ENCODE measurements at places on chromosomes 5 and 9.

DNA sequence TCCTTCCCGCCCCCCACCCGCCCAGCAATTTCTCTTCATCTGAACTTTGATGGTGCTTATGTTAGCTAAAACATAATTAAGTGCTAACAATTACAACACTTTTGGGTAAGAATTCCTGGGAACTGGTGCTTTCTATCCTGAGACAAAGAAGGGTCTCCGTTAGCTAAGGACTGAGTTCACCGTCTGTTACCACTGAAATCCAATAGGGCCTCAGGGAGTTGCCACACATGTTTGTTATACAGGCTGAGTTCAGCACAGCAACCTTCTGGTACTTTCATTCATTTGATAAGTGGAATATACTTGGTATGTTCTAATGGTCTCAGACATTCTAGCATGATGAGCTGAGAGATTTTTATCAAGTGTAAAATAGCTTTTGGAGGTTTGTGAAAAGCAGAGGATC, 437.9 kb downstream of the EFNA5 start:
- no peak for DNase-seq

GRCh38 chr5:71744009-71744790, 25.1 kb downstream of the CARTPT start:
- DNase-seq, result no peak

- DNase-seq, result no peak
These were observed 159.5 kb upstream of the IL12B start for GRCh38 chr5:159489779-159490178.

DNA sequence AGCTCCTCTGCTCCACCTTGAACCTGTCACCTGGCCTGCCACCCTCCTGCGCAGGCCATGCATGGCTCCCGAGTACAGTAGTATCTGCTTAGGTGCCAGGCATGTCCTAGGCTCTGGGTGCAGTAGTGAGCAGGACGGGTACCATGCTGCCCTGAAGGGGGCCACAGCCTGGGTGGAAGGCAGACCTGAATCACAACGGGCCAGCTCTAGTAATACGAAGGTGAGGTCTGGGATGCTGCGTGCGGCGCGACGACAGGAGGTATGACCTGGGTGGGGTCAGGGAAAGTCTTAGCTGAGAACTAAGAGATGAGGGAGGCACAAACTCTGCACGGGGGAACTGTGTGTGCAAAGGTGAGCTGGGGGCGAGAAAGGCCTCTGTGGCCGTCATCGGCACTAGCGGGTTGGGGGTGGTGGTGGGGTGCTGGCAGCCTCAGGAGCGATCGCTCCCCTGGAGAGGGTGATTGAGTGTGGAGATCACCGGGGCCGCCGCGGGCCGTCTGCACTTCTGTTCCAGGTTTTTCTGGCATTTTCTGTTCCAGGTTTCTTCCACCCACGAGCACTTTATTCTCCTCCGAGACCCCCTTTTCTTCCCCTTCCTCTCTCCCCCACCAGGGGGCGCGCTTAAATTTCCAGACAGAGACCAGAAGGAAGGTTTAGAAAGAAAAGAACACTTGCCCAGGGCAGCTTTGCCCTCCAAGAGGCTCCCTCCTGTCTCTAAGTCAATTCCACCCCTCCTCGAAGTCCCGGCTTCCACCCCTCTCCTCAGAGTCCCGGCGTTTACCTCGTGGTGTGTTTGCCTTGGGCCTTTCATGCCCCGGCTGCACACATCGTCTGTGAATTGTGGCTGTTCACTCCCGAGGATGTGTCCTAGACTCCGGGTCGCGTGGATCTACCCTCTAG, 15.1 kb downstream of the PDLIM4 start:
- DNase-seq, result peak; percentile 59

GRCh38 chr5:39377613-39378012, 13.3 kb upstream of the C9 start:
- DNase-seq, result no peak

DNA sequence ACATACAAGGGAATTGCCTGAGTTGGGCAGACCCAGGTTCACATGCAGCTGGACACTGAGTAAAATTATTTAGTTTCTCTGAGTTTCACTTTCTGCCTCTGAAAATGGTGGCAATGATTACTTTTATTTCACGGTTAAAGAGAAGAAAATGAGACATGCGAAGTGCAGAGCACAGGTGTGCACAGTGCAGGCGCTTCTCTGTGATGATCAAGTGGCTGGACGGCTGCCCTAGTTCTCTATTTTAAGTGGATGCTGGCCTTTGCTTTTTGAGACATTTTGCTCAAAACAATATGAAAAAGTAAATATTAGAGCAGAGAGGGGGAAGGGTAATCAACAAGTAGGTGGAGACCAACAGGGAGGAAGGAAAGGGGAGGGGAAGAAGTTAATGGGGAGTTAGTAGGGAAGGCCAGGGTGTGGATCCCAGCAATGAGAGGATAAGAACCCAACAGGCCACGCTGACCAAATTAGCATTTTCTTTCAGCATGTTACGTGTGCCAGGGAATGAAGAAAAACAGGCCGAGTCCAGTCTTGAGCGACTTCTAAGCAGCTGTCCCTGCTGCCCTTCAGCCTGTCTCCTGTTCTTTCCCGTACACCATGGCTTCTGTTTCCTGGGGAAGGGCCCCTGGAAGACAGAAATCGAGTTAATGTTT, 16.1 kb downstream of the SNX18 start:
- DNase-seq, result no peak
